ENCODE measurements at places on chromosomes 4 and X.

DNA sequence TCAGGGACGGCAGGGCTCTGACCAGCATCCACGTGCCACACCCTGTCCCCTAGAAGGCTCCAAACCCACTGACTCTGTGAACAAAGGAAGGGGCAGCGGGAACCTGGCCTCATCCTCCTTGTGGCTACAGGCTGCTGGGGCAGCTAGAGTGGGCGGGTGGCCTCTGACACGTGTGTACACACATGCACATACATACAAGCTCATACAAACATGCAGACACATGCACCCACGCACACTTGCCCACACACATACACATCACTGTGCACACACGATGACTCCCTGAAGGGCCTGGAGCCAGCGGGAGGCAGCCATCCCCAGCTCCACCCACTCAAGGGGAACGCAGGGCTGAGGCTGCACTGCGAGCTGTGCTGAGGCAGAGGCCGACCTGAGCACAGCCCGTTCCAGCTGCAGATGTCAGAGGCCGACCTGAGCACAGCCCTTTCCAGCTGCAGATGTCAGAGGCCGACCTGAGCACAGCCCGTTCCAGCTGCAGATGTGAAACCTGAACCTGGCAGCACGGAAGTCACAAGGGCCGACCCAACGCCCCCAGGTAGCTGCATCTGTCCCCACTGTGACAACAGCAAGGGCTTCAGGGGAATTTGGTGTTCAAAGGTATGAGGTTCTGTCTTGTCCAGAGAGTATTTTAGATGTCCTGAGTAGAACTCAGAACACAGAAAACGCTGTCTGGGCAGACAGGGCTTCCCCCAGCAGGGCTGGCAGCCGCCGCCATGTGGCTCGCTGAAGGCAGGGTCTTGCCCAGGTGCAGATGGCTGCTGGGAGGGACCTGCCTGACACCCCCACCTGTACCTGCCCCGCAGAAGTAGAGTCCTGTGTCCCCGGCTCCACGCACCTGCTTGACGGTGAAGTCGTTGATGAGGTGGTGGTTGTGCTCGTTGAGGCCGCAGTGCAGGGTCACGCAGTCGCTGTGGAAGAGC is 33.5 kb downstream of the CTBP1 start:
- no peak for ATAC-seq

GRCh38 chrX:13620207-13620606 is 32.7 kb upstream of the TCEANC start:
- ATAC-seq = no peak

GRCh38 chrX:78522601-78523000 is 136.5 kb downstream of the RTL3 start:
- no peak for ATAC-seq

- ATAC-seq = no peak
Measured at GRCh38 chr4:39865280-39865679, 112.4 kb downstream of the PDS5A start.

DNA sequence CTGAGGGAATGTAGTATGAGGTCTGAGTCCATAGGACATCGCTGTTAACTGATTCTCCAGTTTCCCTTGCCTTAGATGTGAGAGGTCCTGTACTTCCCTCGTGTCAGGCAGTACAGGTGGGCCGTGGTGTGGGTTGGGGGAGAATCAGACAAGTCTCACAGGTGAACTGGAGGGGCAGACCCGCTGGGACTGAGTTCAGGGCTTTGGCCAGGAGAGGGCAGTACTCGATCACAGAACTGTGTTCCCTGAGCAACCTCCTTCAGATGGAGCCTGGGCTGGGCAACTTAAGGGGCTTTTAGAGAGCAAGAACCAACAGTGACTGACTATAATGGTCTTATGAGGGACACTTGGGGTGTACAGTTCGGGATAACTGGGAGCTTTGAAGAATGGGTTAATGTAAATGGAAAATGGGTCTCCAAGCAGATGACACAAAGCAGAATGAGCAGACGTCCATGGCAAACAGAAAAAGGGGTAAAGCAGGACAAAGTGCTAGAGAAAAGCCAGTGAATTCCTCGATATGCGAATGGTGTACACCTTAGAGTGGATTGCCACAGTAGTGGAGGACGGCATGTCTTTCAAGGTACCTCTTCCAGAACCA is 83.6 kb downstream of the CCNG2 start:
- ATAC-seq = peak; percentile 98

DNA sequence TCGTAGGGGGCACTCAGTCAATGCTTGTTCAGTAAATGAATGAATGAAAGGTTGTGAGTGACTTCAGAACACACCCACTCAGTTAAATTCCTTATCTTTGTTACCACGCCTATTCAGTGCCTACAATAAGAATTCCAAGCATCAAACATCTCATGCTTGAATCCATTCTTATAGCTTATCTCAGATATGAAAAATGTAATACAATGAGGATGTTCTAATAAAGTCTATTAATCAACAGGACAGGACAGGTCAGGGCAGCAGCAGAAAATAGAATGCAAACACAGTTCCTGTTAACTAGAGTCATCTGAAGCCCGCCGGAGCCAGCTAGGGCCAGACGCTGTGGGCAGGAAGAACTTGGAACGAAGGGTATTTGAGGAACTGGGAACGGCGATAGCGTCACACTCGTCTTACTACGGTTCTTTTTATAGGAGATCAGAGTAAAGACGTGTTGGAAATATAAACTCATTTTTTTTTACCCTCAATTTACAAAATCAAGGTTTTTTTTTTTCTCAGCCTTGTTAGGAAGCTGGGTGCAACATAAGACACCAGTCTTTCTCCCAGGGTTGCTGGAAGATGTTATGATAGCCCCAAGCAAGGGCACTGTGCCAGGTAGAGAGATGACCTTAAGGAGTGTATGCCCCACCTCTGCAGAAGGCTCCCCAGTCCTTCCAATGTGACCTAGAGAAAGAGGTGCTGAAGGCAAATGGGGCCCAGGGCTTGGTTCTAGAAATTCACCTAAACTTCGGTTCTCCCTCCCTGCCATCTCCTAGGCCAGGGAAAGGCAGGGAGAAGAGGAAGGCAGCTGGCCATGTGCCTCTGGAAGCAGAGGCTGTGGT is 48.3 kb downstream of the SEL1L3 start:
- peak; percentile 81 for ATAC-seq

Data from SK-N-SH treated with all-trans-retinoic acid at 6 μM for 48 hours (cell line).